ENCODE measurements at places on chromosomes 13 and 19.

- DNase-seq, result peak; percentile 53
Observed at GRCh38 chr19:34171539-34171876, 796 bp upstream of the LSM14A start.

GRCh38 chr13:63044589-63045313, 1629.1 kb upstream of the PCDH20 start:
- DNase-seq, result peak; percentile 0

DNA sequence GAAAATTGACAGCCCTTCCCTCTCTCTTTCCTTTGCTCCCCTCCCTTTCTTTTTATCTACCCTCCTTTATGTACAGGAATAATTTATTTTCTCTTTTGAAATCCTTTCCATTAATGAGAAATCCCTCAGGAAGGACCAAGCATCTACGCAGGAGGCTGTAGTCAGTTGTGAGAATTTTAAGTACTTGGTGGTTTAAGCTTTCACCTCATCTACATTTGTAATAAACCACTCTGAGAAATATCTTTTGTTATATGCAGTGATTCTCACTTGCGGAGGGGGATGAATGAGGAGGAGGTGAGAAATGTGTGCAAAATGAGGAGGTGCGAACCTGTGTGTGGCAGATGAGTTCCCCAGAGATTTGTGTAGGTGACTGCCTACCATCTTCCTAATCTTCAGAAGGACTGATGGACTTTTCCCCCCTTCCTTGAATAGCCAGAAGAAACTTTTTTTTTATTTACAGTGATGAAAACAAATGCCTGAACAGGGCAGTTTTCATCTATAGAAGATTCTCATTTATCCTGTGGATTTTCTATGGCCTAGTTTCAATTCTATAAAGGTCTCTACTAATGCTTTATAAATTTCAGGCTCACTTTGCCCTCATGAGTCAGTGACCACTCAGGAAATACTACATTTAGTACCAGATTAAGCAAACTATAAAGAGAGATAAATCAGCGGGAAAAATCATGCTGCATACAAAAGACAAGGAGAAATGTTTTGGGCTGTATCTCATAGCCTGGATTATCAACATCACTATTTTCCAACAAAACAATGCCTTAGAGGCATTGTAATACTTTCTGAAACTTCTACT, 118.3 kb downstream of the LHFPL6 start:
- DNase-seq, result no peak

DNA sequence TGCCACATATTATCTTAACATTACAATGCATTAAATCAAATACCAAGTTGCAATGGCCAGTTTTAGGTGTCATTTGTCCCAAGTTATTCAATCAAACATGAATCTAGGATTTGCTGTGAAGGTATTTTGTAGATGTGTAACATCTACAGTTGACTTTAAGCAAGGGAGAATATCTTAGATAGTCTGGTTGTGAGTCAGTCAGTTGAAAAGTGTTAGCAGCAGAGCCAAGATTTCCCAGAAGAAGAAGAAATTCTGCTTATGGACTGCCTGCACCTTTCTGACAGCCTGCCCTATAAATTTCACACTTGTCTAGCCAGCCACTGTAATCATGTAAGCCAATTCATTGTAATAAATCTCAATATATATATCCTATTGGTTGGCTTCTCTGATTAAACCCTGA, 41.3 kb upstream of the INTS6 start:
- no peak for DNase-seq

GRCh38 chr19:15379999-15380647, 536 bp upstream of the AKAP8 start:
- DNase-seq, result peak; percentile 71

- DNase-seq, result no peak
Observed at GRCh38 chr13:37667702-37668101, 69.1 kb upstream of the POSTN start.

DNA sequence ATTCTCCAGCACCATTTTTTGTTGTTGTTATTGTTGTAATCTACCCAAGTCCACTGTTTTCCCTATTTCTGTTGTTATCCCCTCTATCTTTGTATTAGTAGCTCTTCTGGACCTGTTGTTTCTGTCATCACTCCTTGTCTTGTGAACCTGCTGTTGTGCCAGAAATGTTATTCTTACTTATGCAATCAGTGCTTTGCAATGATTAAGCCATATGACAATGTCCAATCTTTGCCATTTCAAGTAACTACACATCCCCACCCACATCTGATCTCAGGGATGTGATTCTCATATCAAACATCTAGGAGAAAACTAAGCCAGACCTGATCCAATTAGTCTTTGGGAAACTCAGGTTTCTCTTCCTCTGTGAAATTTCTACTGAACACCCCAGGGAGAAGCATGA, 472.6 kb upstream of the KLHL1 start:
- DNase-seq, result no peak

DNA sequence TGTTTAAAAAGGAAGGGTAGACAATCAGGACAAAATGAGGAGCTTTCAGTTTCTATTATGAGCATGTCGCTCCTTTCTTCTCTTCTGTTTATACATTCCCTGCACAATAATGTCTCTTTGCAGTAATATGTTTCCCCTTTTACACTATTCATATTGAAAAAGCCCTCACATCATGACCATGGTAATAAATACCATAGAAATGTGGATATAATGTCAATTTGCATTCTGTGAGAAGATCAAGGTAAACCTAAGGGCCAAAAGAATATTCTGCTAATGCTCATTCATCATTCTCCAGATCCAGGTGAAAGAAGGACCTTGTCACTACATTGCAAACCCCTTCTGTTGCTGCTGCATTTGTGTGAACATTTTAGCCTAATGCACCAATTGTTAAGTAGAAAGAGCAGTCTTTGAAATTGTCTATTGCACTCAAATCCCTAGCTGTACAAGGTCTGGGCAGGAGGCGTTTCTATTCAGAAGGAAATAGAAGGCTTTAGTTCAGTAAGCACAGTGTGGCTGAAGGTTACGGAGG, 117.6 kb upstream of the SOX21 start:
- DNase-seq, result no peak

- DNase-seq, result no peak
Observed at GRCh38 chr13:35925669-35926068, 205.5 kb downstream of the DCLK1 start.

GRCh38 chr19:8363803-8364771, at the start of gene ANGPTL4:
Gene ANGPTL4, plus strand, starts transcription at chr19:8364155. Its CDS starts 167 bp downstream, at chr19:8364322.
- DNase-seq, result peak; percentile 19

GRCh38 chr19:49809160-49809940, 3.7 kb downstream of the FUZ start:
- DNase-seq, result peak; percentile 34

- DNase-seq, result no peak
Observed at GRCh38 chr13:18944501-18945068, 237.0 kb downstream of the TUBA3C start.

DNA sequence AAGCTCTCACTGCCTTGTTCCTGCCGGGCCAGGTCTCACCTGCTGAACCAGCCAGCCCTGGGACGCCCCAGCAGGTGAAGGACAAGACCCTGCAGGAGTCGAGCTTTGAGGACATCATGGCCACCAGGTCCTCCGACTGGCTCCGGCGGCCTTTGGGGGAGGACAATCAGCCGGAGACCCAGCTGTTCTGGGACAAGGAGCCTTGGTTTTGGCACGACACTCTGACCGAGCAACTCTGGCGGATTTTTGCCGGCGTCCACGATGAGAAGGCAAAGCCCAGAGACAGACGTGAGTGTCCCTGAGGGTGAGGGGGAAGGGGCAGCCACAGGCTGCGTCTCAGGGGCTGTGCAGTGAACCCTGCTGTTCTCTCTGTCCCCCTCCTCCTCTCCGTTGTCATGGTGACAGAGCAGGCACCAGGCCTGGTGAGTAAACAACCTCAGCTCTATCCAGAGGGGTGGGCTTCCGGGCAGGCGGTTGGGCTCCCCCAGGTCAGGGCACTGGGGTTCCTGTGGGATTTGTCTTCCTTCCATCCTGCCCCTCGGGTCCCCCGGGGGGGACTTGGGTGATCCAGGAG, 9.7 kb downstream of the TLE6 start:
- no peak for DNase-seq

GRCh38 chr13:44758630-44759383, 182.7 kb upstream of the TSC22D1 start:
- DNase-seq, result peak; percentile 43

DNA sequence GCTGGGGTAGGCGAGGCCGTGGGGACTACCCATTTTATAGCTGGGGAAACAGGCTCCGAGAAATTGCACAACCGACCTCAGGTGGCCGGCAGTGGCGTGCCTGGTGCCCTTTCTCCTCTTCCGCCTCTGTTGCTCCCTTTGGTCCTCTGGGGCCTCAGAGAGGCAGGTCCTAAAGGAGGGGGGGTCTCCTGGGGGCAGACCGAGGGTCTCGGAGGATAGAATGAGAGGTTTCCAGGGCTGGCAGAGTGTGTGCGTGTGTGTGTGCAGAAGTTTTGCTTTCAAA, 11.3 kb downstream of the STX10 start:
- no peak for DNase-seq

- DNase-seq, result no peak
Observed at GRCh38 chr13:40193286-40194223, 472.9 kb downstream of the FOXO1 start.

DNA sequence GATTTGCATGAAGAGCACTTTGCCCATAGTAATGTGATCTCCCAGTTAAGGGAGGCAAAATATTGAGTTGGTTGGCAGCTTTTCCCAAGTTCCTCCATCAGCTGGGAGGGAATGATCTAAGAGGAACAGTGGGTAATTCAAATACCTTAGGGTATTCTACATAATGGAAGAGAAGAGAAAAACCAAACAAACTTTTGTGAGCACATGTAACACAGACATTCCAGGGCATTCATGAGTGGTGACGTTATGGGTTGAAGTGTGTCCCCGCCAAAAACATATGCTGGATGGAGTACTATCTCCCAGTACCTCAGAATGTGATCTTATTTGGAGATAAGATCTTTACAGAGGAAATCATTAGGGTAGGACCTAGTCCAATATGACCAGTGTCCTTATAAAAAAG, 220.1 kb downstream of the FOXO1 start:
- DNase-seq, result no peak

DNA sequence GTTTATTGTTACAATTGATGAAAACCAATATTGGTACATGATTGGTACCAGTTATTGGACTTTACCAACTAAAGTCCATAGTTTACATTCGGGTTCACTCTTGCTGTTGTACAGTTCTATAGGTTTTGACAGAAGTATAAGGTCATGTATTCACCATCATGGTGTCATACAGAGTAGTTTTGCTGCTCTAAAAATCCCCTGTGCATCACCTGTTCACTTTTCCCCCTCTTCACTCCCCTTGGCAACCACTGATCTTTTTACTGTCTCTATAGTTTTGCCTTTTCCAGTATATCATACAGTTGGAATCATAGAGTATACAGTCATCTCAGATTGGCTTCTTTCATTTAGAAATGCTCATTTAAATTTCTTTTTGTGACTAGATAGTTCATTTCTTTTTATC, 51.2 kb upstream of the MED4 start:
- no peak for DNase-seq

DNA sequence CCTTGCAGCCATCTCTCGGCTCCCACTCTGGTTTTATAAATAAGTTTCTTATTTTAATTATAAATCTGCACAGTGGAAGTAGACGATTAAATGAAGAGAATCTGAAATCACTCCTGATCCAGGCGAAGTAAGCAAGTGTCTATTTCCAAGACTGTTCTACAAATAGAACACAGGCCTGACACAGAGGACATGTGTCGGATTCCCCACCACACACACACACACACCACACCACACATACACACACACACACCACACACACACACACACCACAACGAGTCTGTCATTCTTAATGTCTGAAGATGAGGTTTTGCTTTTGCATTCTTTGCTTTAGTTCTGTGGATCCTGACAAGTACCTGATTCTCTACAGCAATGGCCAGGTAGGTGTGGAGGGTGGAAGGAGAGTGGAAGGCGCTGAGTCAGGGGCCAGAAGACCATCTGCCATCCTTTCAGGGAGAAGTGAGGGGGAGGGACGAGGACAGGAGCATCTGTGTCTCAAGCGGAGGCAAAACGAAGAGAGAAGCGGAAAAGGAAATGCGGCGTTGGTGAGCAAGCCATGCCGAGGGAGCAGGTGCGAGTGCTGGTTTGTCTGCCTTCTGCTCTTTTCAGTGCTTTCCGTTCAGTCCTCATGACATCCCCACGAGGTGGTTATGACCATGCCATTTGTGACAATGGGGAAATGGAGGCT, 110.2 kb downstream of the TEX26 start:
- no peak for DNase-seq

- DNase-seq, result no peak
Observed at GRCh38 chr19:1608359-1609102, 3.3 kb upstream of the UQCR11 start.

- DNase-seq, result no peak
Observed at GRCh38 chr13:97567510-97568243, 133.7 kb downstream of the RAP2A start.

- no peak for DNase-seq
Observed at GRCh38 chr13:29952245-29952644, 101.8 kb upstream of the UBL3 start.

- DNase-seq, result peak; percentile 84
Observed at GRCh38 chr13:46134961-46135522, 30.2 kb upstream of the CPB2 start.

DNA sequence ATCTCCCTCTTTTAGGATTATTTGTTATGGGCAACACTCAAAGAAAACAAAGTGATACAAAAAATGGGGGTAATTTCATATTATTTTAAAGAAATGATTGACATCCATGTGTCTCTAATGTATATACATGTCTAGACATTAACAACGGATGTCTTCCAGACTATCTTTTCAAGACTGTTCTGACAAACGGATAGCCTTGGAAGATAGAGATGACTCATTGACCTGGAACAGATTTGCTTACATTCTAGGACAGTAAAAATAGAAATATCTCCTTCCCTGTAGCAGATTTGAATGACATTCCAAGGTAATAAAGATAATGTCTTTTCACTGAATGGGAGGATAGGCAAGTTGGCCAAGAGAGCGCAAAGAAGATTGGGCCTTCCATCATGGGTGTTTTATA, 26.2 kb upstream of the SLITRK6 start:
- DNase-seq, result no peak

GRCh38 chr19:17113127-17113785, 37.7 kb downstream of the MYO9B start:
- DNase-seq, result no peak

- no peak for DNase-seq
Observed at GRCh38 chr19:7970716-7971448, 27.4 kb upstream of the TIMM44 start.

DNA sequence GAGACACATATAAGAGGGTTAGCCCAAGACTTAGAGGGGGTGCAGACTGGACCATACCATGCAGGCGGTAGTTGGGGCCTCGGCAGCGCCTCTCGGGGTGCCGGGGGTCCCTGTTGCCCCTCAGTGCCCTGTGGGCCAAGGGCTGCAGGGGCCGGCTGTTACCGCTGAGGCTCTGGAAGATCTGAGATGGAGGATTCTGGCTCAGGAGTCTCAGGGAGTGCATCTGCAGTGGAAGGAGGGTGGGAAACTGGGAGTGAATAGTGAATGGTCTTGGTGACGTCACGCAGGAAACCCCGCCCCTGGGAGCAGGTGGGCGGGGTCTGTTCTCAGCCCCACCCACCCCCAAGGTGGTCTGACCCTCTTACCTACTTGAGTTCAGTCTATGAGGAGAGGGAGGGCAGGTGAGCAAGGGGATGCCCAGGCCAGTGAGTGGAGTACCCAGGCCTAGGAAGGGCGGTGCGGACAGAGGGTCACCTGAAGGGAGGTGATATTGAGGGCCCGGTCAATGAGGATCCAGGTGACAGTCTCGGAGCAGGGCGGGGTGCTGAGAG, 1.7 kb upstream of the DBP start:
- DNase-seq, result no peak

- DNase-seq, result no peak
Observed at GRCh38 chr13:112392719-112393118, 16.6 kb downstream of the SPACA7 start.

Measured in NCI-H510A treated with DMSO at 0.1 percent for 48 hours (cell line).